ENCODE measurements at places on chromosomes 4 and X.
A peak's percentile ranks its signal among the peaks of the same experiment; 100 is the strongest.

DNA sequence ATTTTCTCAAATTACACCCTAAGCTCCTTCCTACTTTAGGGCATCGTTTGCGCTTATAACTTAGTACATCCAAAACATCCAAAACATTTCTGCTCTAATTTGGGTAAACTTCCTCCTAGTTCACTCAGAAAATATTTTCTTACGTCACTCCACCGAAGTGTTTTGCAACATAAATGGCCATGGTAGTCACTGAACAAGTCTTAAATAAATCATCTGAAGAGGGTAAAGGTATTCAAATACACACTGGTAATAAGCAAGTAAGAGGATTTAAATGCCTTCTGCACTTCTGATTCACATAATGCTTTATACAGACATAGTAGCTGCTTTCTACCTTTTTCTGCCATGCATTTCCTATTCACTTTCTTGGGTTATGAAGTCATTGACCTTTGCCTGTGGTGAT is 991.9 kb downstream of the NLGN4X start:
- DNase-seq: no peak

GRCh38 chr4:165319030-165319429 is 8.4 kb upstream of the MSMO1 start:
- DNase-seq: no peak

DNA sequence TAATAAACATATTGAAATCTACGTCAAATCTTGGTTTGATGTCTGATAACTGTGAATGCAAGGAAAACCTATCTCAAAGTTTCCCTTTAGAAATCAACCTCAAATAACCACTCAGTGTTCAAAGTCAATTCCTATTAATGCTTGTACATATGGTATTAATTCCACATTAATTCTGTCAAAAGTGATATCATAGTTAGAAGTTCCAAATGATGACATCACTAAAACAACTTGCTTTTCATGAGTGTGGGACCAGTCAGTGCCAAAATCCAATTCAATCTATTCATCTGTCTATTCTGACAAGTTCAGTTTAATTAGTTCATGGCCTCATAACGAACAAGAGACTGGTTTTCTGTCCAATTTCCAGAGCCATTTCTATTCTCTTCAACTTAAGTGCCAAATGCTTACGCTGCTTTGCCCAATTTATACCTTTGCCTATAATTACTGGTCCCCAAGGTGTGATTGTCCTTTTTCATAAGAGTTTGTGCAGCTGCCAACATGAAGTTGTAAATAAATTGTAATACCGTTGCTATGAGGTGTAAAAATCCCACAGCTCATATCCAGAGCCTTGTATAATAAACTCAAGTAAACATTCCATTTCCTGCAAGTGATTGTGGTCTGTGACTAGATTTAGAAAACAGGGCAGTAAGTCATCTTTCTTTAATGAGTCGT is 476.2 kb downstream of the RAB28 start:
- DNase-seq: no peak

DNA sequence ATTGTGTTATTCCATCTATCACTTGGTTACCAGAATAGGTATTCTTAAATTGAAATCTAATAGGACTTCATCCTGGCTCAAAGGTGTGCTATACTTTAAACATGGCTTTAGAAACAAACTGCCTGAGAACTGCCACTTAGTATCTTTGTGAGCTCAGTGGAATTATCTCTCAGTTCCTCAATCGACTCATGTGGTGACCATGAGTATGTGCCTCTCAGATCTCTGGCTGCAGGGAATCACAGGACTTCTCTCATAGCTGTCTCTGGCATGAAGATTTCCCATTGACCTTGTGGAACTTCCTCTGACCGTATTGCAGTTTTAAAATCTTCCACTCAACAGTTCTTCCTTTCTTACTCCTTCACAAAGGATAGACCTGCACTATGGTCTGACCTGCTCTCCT is 681.9 kb upstream of the BOD1L1 start:
- DNase-seq: no peak

GRCh38 chr4:111678479-111678878 is 466.8 kb upstream of the FAM241A start:
- DNase-seq: peak; percentile 2

DNA sequence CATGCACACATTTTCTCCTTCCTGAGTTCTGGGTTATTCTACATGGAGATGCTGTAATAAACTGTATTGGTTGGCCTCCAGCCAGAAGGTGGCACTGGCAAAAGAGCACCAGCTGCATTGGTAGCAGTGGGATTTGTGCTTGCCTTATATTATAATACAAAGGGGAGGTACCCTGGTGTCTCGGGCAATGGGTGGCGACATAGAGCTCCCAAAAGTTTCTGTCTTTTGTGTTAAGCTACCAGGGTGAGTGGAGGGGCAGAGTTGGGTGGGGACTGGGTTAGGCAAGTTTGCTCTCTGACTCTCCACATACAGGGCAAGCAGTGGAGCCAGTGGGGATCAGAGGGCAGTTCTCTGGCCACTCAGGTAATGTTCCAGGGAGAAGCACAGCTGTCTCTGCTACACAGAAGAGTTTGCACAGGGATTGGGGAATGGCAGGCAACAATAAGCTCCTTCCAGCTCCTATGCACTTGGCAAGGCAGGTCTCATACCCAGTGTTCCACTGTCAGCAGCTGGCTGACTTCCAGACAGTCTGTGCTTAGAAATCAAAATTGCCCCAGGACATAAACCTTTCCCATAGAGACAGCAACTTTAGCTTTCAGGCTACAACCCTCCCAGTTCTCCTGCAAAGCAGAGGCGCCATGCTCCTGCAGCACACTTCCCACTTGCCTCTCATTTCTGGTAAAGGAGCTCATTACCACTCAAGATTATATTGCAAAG is 463.9 kb upstream of the PCDH7 start:
- DNase-seq: no peak

GRCh38 chr4:108821351-108821930 is 58.6 kb upstream of the ETNPPL start:
- DNase-seq: no peak

All from HS-27A (cell line).